ENCODE measurements at places on chromosomes 4 and X.

GRCh38 chr4:10455133-10455532 is 2.1 kb downstream of the ZNF518B start:
- DNase-seq: no peak

GRCh38 chr4:25672756-25673155 is 17.1 kb downstream of the SLC34A2 start:
- DNase-seq: no peak

GRCh38 chrX:41720125-41720779 is 3.7 kb upstream of the GPR82 start:
- no peak for DNase-seq

DNA sequence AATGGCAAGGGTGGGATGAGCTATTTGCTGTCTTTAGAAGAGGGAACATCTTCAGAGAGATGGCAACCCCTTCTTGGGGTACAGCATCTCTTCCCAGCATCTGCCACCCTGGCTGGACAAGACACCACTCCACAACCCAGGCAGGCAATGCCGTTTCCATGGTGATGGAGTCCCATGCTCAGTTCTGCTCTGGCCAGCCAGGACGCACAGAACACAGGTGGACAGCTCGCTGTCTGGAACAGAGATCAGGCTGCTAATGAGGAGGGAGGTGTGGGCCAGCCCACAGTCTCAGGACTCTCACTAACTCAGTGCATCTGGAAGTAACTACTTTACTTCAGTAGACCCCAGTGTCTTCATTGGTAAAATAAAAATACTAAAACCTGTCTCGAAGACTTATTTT is 321.0 kb upstream of the CPEB2 start:
- DNase-seq: no peak

DNA sequence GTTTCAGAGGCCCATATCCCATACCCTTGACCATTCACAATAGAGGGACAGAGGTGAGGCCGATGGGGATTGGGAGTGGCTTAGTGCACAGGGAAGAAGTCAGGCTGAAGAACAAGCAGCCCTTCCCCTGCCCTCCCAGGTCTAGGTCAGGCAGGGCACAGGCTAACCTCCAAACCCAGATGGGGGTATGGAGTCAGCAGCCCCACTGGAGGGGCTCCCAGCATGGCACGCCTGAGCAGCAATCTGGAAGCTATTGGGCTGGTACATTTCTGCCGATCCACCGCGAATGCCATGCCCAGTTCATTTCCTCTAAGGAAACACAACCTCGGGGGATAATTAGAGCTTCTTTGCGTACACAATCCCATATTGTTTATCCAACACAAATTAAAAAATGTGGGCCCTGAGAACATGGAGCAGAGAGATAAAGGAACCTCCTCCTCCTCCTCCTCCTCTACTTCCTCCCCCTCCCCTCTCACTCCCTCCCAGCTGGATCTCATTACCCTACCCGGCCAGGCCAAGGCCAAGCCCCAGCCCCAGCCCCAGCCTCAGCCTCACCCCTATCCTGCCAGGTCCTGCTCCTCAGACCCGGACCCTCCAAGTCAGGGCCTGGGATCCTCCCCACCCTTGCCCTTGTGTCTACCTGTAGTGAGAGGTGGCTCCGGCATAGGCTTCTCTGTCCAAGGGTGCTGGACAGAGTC is 83.0 kb downstream of the PJA1 start:
- DNase-seq: no peak

- no peak for DNase-seq
Measured at GRCh38 chr4:100311181-100311580, 120.9 kb upstream of the DDIT4L start.

DNA sequence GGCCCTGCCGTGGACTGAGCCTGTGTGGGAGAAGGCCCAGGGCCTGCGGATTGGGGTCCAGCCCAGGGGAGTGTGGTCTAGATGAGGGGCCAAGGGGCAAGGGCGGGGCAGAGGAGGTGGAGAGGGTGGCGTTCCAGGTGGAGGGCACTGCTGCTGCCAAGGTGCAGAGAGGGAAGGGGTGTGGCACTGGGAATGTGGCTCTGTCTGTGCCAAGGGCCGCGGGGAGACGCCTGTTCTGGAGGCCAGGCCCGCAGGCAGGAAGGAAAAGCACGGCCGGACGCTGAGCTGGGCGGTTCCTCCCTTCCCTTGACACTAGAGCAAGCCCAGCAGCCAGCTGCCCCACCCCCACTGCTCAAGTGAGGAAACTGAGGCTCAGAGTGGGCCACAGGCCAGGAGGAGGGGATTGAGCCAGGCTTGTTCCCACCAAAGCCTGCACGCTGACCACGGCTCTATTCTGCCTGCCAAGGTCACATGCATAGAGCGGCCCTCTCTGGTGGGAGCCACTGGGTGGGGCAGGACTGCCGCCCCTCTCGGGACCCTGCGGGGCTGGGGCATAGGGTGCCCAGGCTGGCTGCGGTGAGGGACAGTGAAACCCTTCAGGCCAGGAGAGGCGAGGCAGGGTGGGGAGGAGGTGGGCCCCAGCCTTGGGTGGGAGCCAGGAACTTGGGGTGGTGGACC is 13.0 kb downstream of the SH3BP2 start:
- DNase-seq: no peak

GRCh38 chrX:118565853-118566252 is 70.2 kb downstream of the DOCK11 start:
- DNase-seq: no peak

DNA sequence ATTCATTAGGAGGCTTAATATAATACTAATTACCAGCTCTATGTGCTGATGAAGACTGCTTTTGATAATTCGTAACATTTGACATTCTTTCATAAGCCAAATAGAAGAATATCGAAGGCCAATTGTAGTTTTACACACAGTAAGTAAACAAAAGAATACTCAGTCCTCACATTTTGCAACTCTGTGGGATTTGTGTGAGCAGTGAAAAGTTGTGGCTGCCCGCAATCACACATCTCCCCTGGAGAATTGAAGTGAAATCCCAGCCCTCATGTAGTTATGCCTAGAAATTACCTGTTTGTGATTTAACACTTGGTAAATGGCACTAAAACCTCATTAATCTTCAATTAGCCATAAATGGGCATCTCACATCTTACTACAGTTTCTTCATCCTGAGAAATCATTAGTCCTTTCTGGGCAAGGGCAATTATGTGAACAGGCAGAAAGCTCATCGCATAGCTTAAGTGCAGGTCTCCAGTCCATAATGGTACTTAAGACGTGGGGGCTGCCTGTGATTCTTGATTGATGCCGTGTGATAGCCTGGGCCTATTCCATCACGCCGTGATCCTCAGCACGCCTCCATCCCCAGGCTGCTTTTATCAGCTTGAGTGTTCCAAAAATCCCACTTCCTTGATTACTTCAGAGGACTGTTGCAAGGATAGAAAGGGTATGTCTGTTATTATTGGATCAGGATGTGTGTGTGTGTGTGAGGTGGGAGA is 97.9 kb upstream of the METTL14 start:
- DNase-seq: no peak

DNA sequence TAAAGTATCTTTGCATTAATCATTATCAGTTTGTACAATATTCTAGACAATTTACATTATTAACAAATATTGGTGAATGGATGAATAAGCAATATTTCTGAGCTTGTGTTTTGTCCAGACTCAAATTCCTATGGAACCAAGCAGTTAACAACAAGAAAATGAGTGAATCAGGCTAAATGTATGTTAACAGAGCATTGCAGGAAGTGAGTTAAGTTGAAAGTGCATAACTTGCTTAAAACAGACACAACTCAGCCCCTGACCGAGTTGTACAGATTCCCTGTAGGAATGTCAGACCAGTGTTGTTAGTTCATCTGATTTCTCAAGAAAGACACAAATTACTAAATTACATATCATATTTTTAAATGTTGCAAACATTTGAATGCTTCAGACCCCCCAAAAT is 23.7 kb upstream of the CSN1S1 start:
- no peak for DNase-seq

- DNase-seq: no peak
Measured at GRCh38 chrX:108270280-108270679, 167.9 kb downstream of the COL4A6 start.

DNA sequence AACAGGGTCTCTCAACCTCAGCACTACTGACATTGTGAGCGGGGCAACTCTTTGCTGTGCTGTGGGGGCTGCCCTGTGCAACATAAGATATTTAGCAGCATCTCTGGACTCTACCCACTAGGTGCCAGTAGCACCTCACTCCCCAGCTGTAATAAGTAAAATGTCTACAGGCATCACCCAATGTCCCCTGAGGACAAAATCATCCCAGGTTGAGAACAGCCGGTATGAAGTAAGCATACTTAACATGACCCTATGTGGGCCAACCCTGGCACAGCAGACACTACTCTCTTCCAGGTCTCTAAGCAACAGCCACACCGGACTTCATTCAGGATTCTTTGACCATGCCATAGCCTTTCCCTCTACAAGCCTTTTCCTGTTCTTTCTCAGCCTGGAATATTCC is 10.5 kb upstream of the MGST2 start:
- DNase-seq: peak; percentile 55

DNA sequence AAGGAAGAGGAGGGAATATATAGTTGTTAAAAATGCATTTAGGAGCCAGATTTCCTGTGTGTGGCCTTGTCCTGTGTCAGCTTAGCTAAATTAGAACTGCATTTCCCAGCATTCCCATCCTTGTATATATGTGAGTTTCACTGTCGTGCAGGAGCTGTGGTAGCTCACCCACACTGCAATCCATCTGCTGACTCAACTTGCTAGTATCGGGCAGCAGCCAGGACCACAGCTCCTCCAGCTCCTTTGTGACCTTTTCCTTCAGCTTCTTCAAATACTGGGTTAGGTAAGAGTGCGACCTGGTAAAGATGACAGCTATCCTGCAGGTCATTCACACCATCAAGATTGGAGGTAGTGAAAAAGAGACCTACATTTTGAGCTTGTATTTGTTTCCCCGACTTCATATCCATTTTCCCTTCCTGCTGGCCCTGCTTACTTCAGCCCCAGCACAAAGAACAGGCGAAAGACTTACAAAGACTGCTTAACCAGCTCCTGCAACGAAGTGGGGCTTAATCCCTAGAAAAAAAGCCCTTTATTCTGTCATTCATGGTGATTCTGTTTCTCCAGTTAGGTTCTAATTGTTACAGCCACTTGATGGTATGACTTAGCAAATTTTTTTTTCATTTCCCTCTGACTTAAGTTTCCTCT is 11.4 kb downstream of the ASIC5 start:
- peak; percentile 76 for DNase-seq

- DNase-seq: peak; percentile 9
Measured at GRCh38 chrX:40943093-40943641, 142.1 kb upstream of the USP9X start.

DNA sequence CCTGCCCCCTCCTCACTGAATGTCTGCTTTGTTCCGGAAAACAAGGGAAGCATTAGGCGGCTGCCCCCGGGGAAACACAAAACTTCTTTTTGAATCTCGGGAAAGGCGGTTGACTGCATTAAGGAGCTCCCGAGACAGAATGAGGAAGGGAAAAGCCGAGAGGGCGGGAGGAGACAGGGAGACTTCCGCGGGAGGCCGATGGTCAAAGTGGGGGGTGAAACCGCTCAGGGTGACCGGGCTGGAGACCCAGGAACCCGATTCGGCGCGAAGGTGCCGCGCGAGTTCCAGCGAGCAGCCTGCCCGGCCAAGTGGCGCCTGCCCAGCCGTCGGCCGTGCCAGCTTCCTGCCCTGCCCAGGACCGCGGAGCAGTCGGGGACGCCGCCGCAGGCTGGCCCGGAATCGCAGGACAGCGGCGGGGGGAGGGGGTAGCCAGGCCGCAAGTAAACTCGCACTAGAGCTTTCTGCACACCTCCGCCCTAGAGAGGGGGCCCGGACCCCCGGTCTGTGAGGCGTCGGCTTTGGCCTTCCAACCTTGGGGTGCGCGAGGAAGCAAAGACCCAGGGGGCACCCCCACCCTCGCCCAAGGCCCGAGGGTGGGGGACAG is 55.1 kb upstream of the BCOR start:
- DNase-seq: peak; percentile 76

GRCh38 chrX:154313147-154313546 is 17.6 kb downstream of the TKTL1 start:
- peak; percentile 66 for DNase-seq

All from M059J (cell line).